Renal cortical epithelial cell (primary cell): ENCODE measurements at places on chromosomes 3 and 15. TPM values are rescaled to one million over a fixed set of nuclear protein-coding genes. Genes with fewer than 3 reads are reported as not detected.

The CCR8 gene
- total RNA-seq, result 1.0 TPM in 1 of 2 replicates, not detected in the other

The ERC2 gene
- 3.1 and 6.2 TPM in 2 replicates for total RNA-seq

The PLSCR2 gene
- total RNA-seq, result 1.4 TPM in 1 of 2 replicates, not detected in the other

The ABCC5 gene
- total RNA-seq, result 12.0 and 93.6 TPM in 2 replicates

The PLA2G4E gene
- not detected in 2 replicates for total RNA-seq

The KIF15 gene
- 1.6 and 4.5 TPM in 2 replicates for total RNA-seq

The CLASP2 gene
- 81.6 and 86.1 TPM in 2 replicates for total RNA-seq

The POPDC2 gene
- 0.40 TPM in 1 of 2 replicates, not detected in the other for total RNA-seq

The KCNMB2 gene
- not detected in 2 replicates for total RNA-seq

The FGF12 gene
- 1.2 and 1.6 TPM in 2 replicates for total RNA-seq

The ACAP2 gene
- total RNA-seq, result 34.9 and 45.6 TPM in 2 replicates

The TMEM45A gene
- 11.3 and 33.5 TPM in 2 replicates for total RNA-seq

The NR1I2 gene
- 0.20 TPM in 1 of 2 replicates, not detected in the other for total RNA-seq

The OR5H2 gene
- not detected in 2 replicates for total RNA-seq

DNA sequence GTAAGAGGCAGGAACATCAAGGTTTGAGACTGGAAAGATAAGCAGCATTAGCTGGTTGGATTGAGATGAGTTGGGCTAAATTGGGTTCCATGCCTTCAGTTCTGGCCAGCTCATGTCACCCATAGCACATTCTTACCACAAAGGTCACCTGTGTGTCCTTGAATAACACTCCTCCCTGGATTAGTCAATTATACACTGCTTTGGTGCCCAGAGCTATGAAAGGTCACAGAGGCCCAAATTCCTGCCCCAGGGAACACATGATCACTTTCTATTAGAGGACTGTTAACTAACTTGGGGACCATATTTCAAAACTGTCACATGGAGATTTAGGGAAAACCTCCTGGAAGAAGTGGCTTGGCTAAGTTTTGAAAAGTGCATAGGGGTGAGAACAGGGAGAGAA is 40.1 kb upstream of the XCR1 start:
- peak; percentile 29 for DNase-seq

GRCh38 chr15:36884518-36884875 is 215.9 kb downstream of the MEIS2 start:
- no peak for DNase-seq

DNA sequence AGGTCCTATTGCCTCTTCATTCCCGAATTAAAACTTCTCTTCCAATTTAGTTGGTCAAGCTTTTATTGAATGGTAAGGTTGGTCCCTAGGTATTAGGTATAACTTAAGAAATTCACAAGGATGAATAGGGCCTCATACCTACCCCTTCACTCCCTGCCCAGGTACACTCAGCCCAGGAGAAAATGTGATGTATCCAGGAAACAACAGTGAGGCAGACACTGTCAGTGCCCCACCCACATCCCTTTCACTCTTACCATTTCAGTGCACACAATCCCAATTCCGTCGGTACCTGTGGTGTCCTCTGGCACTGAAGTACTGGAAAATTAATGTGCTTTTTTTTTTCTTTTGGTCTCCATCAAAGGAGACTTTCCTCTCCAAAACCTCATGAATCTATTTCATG is 10.5 kb upstream of the C3orf49 start:
- DNase-seq, result no peak

- no peak for DNase-seq
Measured at GRCh38 chr3:39434574-39434973, 28.1 kb downstream of the RPSA start.

GRCh38 chr3:21117370-21117769 is 633.6 kb downstream of the ZNF385D start:
- peak; percentile 7 for DNase-seq

- DNase-seq, result no peak
Measured at GRCh38 chr3:45676325-45677032, 12.7 kb upstream of the SACM1L start.

- no peak for DNase-seq
Measured at GRCh38 chr15:58142827-58143461, 4.8 kb downstream of the AQP9 start.

GRCh38 chr15:61318301-61318700 is 89.2 kb upstream of the RORA start:
- DNase-seq, result no peak

DNA sequence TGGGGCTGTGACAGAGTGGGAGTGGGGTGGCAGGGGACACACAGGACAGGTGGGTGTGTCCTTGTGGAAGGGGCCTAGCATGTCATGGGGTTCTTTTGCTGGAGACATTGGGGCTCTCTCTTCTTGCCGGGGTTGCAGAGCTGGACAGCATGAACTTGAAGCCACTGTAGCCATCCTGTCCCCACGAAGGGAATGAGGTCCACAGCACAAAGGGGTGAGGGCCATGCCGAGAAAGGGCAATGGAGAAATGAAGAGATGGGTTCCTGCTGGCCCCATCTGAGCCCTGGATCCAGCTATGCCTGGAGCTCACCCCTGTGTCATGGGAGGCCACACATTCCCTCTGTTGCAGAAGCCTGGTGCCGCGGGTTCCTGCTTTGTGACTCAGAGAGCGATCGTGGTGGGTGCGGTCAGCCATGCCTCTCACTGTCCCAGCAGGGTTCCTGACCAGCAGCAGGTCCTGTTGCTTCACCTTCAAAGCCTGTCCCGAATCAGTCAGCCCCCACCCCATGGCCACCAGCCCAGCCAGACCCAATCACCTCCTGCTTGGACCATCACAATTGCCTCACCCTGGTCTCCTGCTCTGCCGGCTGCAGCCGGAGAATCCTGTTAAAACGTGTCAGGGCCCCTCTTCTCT is 50.0 kb downstream of the DNAJB8 start:
- peak; percentile 72 for DNase-seq

DNA sequence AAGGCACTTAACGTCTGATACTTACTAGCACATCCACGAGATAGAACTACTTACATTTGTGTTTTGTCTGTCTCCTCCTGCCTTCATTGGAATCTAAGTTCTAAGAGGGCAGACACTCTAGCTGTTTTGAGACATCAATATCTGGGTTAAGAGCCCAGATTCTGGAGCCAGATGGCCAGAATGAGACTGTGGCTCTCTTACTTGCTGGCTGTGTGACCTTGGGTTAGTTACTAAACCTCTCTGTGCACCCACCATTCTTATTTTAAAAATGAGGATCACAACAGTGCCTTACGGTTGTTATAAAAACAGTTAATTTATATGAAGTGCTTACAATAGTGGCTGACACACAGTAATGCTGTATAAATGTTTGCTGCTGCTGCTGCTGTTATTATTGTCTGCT is 7.7 kb downstream of the STARD5 start:
- DNase-seq, result no peak

DNA sequence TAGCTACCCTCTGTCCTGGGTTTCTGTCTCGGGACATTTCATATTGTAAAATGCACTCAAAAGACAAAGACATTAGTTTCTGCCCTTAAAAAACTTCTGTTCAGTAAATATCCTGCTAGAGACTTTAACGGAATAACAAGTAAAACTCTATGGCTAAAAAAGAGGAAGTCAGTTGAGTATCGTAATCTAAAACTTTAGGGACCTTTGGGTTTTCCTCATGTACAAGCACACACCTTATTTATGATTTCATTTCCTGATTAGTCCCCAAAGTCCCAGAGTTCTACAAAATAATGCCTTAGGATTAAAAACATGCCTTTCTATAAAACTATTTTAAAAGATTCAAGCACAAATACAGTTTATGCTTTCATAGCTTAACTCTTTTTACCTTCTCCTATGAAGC is 585.9 kb downstream of the UNC13C start:
- no peak for DNase-seq

DNA sequence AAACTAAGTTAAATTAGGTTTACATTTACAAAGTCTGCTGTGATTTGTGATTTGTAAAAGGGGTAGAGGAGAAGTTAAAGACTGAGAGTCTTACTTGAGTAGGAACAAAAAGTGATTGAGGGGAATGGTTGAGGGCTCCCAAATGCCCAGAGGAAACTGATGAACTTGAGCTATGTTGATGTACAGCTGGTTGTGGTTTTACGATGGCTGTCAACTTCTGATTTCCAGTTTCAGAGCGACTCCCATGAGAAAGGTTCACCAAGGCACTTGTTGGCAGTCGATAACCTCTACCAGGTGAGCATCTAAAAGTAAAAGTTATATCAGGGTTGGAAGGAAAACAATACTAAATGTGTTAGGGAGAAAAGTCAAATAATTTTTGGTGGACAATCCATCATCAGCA is 91.0 kb downstream of the XRN1 start:
- DNase-seq, result no peak

- DNase-seq, result peak; percentile 33
Measured at GRCh38 chr3:186255703-186256331, 106.2 kb downstream of the DGKG start.

DNA sequence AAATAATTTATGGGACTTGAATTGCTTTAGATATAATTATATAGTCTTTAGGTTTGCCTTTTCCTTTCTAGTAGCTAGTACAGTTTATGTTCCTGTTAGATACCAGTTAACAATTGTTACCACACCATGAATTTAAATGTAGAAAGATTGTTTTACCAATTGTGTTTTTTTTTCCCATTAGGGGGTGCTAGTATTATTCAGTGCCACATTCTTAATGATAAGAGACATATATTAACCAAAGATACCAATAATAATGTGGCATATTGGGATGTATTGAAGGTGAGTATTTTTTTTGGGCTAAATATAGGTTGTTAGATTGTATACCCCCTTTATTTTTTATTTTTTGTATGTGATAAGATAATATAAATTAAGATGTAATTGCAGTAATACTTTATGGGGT is 27.7 kb downstream of the WDR48 start:
- no peak for DNase-seq

- DNase-seq, result no peak
Measured at GRCh38 chr15:77503764-77504163, 83.1 kb downstream of the HMG20A start.

DNA sequence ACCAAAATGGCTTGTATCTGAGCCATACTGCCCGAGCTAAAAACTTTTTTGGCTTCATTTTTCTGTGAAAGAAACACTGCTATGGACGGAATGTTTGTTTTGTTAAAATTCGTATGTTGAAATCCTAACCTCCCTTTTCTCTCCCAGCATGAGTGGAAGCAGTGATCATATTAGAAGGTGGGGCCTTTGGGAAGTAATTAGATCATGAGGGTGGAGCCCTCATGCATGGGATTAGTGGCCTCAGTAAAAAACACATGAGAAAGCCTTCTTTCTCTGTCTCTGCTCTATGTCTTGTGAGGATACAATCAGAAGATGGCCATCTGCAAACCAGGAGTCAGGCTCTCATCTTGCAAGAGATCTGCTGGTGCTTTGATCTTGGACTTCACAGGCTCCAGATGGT is 7.4 kb upstream of the FNDC3B start:
- DNase-seq, result no peak

- DNase-seq, result no peak
Measured at GRCh38 chr15:58593870-58594269, 155.6 kb downstream of the ADAM10 start.

DNA sequence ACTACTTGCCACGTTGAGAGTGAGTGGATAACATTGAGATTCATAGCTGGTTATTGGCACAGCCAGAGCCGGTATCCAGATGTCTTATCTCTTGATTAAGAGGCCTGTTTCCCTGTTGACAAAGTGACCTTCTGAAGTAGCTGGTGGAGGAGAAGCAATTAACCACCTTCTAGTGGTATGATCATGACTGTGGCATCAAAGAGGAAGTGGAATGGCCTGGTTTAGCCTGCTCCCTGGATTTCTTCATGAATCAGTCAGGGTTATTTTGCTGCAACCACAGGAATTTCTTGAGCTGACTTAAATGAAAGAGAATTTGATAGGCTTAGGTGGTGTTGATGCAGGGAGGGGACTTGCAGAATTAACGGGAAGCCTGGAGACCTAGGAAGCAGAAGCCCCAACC is 398.3 kb downstream of the MFSD1 start:
- peak; percentile 78 for DNase-seq

- DNase-seq, result no peak
Measured at GRCh38 chr15:101048176-101048575, 129.0 kb downstream of the LRRK1 start.

GRCh38 chr15:80490431-80490990 is 86.3 kb downstream of the ARNT2 start:
- DNase-seq, result peak; percentile 48

GRCh38 chr3:190016966-190017365 is 103.7 kb downstream of the P3H2 start:
- no peak for DNase-seq

- DNase-seq, result no peak
Measured at GRCh38 chr15:73120269-73120668, 68.0 kb downstream of the NEO1 start.

DNA sequence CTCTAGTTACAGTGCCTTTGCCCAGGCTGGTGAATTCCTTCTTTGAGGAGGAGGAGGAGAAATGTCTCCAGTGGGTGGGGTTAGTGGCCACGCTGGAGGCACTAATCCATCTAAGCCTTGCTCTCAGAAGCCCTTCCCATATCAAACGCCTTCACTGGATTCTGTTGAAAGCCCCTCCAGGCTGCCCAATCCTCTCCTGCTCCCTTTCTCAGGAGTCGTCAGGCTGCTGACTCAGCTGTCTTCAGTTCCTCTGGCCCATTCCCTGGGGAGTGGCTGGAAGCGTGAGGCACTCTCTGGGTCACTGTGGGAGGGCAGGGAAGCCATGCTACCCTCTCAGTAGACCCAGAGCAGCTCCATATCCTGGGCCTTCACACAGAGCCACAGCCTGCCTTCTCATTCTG is 2.7 kb downstream of the AP2M1 start:
- no peak for DNase-seq

- DNase-seq, result no peak
Measured at GRCh38 chr3:174783502-174783901, 75.6 kb upstream of the NAALADL2 start.

DNA sequence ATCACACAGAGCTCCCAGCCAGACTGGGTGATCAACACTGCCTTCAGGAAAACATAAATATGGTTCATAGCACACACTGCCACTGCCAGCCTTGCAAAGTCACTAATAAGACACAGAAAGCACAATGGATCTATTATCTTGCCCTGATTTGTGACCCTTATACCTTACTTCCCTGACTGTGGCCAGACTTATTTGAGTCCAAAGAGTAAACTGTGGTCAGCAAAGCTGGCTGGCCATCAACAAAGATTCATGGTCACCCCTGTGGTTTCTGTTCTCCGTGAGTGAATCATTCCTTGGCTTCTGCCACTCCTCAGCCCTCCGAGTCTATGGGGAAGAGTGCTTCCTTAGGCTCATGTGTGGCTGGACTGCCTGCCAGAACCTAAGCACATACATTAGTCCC is 437.7 kb downstream of the RAP2B start:
- DNase-seq, result peak; percentile 96

DNA sequence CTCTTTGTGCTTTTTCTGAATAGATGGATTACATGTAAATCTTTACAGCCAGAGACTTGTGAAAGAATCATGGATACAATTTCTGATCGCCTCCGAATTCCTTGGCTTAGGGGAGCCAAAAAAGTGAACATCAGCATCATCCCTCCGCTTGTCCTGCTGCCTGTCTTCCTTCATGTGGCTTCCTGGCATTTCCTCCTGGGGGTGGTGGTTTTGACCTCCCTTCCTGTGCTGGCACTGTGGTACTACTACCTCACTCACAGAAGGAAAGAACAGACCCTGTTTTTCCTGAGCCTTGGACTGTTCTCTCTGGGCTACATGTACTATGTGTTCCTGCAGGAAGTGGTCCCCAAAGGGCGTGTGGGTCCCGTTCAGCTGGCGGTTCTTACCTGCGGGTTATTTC is 5.9 kb downstream of the ZDHHC23 start:
- DNase-seq, result no peak

- DNase-seq, result peak; percentile 61
Measured at GRCh38 chr15:81155375-81156218, 21.5 kb downstream of the CFAP161 start.

- DNase-seq, result no peak
Measured at GRCh38 chr3:177674186-177674585, 476.9 kb upstream of the TBL1XR1 start.
